Glutamatergic neuron (in vitro differentiated cells): ENCODE measurements at places on chromosomes 1 and 21.

DNA sequence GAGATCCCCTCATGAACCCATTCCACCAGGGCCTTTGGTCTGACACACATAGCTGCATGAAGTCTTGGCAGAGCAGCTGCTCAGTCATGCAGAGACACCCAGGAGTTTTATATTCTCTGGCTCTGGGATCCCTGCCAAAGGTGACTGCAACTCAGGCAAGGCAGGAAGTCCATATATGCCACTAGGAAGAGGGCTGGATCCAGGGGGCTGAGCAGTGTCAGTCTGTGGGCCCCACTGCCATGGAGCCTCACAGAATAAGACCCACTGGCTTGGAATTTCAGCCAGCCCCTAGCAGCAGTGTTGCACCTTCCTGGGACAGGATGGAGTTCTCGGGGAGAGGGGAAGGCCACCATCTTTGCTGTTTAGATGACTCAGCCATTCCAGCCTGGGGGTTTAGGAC, 199.7 kb downstream of the TBX15 start:
- DNase-seq, result no peak

GRCh38 chr1:21042929-21043605, 133.6 kb downstream of the EIF4G3 start:
- DNase-seq, result no peak

GRCh38 chr1:232353001-232353400, 276.9 kb downstream of the SIPA1L2 start:
- DNase-seq, result no peak

GRCh38 chr1:234918181-234918841, 210.3 kb downstream of the TOMM20 start:
- no peak for DNase-seq

DNA sequence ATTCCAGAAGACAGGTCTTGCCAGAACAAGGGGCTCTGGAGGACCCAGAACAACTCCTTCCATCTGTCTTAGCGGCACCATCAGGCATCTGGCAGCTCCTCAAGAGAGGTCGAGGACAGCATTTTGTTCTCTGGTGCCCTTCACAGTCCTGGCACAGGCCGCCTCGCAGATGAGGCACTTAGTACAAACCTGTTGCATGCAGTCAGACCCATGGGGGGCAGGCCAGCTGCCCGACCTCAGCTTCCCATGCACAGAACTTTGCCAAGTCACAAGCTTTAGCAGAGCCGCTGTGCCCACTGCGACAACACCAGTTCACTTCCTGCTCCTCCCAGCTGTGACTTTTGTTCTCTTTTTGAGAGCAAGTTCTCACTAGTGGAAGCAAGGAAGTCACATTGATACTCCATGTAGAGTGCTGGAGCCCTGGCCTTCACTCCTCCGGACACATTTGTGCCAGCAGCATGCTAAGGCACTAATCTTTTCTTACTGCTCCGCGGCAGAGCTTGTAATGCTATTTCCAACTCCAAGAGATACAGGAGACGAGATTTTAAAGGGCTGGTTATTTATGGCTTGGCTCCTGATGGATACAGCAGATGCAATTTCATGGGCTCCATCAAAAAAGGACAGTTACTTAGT, 44.6 kb downstream of the HMGB4 start:
- no peak for DNase-seq

DNA sequence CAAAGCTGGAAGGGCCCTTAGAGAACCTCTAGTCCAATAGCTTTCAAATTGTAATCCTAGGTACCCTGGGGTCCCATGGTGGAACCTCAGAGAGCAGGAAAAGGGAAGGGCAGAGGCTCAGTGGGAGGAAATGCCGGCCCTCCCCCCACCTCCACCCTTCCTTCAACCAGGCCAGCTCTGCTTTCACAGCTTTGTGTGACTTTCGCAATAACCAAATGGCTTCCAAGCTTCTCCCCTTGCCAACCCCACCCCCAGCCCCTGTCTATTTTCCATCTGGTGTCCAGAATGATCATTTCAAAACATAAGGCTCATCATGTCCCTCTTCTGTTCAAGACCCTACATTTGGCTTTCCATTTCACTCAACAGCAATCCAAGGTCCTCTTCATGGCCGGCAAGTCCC, 74.4 kb downstream of the CD58 start:
- no peak for DNase-seq

DNA sequence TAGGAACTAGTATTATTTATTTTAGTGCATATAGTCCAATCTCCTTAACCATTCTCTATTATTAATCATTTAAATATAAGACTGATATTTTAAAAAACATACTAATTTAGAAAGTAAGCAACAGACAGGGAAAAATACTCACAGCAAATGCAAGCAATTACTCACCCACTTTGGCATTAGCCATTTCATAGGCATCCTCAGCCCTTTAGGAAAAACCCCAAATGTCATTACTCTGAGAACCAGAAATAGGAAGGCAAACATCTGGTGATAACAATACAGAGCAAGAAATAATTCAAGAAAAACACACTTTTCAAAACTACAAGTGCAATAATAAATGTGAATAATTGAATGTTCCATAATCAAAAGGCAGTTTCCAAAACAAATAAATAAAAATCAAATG, 545.1 kb downstream of the PLPP3 start:
- no peak for DNase-seq

DNA sequence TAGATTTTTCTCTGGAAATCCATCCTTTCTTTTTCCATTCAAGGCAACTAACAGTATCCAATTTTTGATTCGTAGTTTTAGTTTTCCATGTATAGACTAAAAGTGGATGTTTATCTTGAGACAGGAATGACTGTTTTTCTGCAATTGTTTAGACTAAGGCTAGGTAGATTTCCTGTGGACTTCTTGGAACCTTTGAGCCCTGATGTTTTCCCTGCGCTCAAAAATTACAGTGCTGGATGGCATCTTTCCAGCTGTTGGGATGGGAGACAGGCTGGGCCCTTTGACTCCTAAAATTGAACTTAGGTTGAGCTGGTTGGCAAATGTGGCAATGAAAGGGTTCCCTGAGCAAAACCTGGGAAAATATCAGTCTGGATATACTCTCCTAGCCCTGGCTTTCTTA, 180.4 kb downstream of the DHRS3 start:
- no peak for DNase-seq

DNA sequence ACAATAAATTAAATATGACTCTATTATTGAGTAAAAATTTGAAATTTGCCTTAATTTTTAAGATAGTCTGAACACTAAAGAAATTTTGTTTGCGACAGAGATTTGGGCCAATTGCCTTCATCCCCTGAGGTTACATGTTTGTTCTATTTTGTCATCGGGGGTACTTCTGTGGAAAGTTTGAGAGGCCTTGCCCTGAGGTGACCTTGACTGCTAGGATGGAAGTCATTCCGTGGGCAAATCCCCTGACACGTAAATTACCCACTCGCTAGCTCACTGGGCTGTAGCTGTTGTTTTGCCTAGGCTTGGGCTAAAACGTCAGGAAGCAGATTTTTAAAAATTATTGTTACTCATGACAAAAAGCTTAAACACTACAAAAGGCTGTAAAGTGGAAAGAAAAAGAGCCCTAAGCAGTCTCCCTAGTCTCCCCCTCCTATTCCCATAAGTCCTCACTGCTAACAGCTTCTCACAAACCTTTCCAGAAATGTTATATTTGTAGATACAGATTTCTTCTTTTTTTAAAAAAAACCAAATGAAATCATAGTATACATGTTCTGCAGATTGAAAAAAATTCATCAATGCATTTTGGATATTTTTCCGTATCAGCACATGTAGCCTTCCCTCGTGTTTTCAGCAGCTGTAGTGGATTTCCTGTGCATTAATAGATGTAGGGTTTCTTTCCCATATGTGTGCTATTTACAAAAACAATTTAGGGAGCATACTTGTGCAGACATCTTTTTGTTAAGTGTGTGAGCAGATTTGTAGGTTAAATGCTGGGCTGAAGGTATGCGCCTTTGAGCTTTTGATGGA, 142.7 kb downstream of the MRPS6 start:
- DNase-seq, result no peak

DNA sequence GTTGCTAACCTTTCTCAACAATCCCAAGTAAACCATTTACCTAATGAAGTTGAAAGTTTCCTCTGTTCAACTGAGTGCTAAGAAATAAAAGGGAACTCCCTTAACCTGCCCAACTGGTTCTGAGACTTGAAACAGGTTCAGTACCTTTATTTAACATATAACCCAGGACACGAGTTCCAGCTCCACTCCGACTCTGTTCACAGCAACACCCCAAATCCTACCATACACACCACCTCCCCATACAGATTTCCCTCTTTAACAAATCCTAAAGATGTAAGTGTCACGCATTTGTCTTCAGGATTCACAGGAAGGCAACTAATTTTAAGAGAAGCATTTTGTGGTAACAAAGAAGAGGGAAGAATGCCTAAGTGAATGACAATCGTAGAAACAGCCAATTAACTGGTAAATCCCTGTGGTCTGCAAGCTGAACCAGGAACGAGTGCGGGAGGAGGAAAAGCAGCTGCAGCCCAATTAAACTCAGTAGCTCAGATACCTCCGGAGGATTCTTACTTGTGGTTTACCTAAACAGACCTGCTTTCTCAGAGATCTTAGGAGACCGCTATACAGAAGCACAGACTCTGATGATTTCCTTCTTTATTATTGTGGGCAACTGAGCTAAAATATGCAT, 134.5 kb upstream of the MAGI3 start:
- no peak for DNase-seq

DNA sequence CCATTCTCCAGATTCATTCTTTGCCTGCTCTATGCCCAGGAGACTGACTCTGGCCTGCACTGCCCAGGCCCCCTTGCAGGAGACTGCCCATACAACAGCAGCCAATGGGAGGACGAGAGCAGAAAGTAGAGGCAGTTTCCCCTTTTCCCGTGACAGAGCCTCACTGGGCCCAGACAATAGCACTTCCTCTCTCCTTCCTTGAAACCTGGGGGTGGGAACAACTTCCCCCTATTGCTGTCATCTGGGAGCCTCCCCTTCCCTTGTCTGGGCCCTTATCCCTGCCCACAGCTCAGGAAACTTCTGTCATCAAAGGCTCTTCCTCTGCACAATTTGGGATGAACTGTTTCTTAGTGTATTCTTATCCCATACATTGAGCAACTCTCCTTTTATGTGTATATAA, 60.8 kb upstream of the KCNJ15 start:
- DNase-seq, result no peak

- DNase-seq, result no peak
Measured at GRCh38 chr1:236065509-236066005, 667 bp upstream of the NID1 start.

DNA sequence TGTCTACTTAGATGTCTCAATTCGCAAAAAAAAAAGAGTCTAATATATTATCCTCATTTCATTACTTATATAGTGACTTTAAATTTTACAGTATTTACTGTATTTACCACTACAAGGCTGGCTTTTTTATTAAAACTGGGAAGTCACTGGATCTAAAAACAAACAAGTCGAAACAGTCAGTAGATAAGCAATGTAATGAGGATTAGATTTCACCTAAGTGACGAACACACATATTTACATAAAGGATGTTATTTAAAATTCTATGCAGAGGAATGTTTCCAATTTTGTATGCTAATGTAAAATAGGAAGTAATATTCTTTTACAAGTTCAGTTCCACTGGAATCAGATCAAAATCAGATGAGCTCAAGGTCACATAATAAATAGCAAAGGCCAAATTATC, 28.3 kb downstream of the TTC13 start:
- no peak for DNase-seq

DNA sequence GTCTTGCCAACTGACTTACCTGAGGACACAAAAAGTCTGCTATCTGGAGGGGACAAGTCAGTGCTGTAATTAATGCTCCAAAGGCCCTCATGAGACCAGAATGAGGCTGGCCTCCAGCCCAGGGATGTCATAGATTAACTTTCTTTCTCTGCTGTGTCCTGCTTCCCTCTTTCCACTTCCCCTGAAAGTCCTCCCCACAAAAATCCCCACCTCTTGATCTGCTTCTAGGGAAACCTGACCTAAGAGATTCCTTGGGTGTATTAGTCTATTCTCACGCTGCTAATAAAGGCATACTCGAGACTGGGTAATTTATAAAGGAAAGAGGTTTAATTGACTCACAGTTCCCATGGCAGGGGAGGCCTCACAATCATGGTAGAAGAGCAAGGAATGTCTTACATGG, 39.2 kb downstream of the RUNX3 start:
- DNase-seq, result no peak

GRCh38 chr1:243628476-243628907, 221.6 kb downstream of the AKT3 start:
- DNase-seq, result no peak

DNA sequence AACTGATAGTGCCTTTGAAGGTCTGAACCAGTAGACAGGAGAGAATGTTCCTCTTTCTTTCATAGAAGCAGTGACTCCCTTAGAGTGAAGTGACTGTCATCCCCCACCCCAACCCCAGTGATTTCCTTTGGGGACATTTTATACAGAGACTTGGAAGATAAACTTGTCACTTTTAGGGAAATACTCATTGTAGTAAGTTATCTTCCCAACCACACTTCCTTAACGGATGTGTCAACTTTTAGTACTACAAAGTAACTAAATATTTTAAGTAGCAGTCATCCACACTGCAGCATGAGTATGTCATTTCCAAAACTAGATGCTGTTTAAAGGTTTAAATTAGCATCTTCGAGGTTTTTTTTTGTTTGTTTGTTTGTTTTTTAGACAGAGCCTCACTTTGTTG, 13.7 kb downstream of the LRRC8B start:
- no peak for DNase-seq
